Muscle of leg (tissue), 16 donors: ENCODE measurements at places on chromosomes 4 and X.

GRCh38 chr4:55524844-55525571, 21.7 kb downstream of the CLOCK start:
- peak; percentile 22 for DNase-seq

DNA sequence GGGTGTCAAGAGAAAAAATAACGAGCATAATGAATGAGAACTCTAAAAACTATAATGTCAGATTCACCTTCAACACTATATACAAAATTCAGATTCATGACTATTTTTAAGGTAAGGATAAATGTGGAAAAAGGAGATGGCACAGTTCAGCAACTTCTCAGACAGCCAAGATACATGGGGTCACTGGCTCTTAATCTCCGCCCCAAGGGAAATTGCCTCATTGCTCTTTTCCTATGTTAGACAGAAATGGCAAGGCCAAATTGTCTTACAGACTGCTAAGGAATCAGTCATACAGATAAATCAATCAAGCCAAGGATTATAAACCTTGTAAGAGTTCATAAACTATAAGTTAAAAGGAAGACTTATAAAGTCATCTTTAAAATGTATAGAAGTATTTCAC, 183.4 kb downstream of the OPHN1 start:
- DNase-seq = peak; percentile 44

- DNase-seq = no peak
Observed at GRCh38 chrX:131226591-131226990, 62.5 kb downstream of the IGSF1 start.

GRCh38 chr4:119788349-119789266, 160.0 kb upstream of the PDE5A start:
- DNase-seq = no peak

DNA sequence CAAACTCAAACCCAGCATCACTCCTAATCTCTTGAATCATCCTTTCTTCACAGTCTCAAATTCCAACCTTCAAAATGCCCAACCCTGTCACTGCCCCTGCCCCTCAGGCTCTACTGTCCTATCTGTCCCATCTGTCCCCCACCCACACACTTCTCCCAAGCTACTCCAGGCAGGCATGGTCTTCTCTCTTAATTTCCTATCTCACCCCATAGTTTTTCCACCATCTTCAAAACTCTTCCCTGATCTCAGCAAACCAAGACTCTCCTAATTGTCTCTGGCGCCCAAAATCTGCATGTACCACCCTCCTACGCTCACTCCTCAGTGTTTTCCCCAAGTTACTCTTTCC, 644 bp downstream of the LAMP2 start:
- DNase-seq = no peak

- no peak for DNase-seq
Observed at GRCh38 chr4:85783483-85783882, 308.5 kb downstream of the ARHGAP24 start.

GRCh38 chr4:70654605-70655011, 11.7 kb downstream of the JCHAIN start:
- DNase-seq = no peak

DNA sequence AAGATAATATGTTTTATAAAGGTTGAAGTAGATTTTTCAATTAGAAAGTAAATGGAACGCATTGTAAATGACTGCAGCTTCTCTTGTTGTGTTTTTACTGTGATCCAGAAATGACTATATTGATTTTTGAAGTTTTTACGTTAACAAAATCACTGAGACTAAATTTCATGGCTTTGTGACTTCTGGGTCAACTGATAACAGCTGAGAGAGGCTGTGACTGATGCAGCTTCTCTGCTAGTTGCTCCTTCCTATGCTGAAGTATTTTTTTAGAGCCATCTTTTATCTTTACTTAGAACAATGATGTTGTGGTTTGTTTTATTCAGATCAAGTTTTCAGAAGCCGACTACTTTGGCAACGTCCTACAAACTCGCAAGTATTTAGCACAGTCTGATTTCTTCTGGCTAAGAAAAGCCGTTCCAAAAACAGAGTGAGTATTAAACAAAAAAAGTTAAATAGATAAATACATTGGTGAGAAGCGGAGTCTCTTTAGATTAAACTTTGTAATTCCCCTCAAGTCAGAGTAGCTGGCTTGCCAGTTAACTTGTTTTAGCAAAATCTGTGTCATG, 94.7 kb upstream of the CBLL2 start:
- peak; percentile 30 for DNase-seq

- no peak for DNase-seq
Observed at GRCh38 chr4:69167300-69167699, 47.2 kb downstream of the UGT2B11 start.

- DNase-seq = no peak
Observed at GRCh38 chr4:73408181-73408867, 4.2 kb downstream of the ALB start.

DNA sequence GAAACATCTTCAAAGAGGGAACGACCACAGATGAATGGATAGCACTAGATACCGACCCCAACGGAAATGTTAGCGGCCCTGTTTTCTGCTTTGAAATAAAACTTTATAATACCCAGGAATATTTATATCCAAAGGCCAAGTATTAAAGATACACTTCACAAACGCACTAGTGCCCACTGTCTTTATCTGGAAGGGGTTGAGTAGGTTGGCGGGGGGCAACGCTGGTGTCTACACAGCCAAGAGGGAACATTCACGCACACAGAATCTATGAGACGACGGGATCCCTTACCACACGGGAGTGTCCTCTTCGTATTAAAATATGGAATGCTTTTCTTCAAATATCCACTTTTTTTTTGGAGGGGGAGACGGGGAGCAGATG, 3.3 kb downstream of the HAND2 start:
- DNase-seq = no peak

GRCh38 chrX:25204182-25204581, 188.4 kb upstream of the ARX start:
- DNase-seq = no peak

- DNase-seq = peak; percentile 47
Observed at GRCh38 chrX:150150076-150150779, 211.9 kb upstream of the EOLA2 start.

- no peak for DNase-seq
Observed at GRCh38 chr4:55757356-55757952, 62.1 kb upstream of the EXOC1L start.

DNA sequence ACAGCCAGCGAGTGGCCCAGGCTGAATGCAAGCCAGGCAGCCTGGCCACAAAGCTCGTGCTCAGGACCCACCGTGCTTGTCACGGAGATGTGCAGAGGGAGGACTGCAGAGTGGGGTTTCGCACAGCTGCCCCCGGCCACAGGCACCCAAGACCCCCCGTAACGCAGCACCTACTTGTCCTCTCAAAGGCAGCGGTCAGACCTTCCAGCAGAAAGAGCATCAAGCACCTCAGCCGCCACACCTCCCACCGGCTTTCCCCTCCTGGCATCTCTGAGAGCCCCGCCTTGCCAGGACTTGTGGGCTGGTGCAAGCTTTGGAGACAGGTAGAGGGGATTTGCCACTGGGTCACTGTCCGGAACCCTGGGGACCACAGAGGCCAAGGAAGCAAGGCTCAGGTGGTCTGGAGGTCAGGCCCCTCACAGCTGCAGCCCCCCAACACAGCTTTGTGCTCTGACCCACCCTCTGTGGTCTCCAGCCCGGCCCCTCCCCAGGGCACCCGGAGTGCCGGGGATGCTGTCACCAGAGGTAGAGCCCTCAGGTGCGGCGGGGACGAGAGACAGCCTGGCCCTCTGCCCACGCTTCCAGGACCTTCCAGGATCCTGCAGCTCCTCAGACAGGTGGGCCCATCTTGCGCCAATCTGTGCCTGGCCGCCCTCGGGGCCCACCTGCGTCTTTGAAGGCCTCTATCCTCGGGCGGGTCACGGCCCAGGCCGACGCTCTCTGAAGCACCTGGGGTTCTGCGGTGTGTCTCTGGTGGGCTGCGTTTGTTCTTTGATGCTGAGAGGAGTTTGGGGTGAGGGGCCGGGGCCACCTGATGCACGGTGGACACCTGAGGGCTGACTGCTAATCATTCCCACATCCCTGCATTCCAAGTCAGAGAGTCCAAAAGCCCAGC, 34.4 kb upstream of the HMX1 start:
- no peak for DNase-seq

DNA sequence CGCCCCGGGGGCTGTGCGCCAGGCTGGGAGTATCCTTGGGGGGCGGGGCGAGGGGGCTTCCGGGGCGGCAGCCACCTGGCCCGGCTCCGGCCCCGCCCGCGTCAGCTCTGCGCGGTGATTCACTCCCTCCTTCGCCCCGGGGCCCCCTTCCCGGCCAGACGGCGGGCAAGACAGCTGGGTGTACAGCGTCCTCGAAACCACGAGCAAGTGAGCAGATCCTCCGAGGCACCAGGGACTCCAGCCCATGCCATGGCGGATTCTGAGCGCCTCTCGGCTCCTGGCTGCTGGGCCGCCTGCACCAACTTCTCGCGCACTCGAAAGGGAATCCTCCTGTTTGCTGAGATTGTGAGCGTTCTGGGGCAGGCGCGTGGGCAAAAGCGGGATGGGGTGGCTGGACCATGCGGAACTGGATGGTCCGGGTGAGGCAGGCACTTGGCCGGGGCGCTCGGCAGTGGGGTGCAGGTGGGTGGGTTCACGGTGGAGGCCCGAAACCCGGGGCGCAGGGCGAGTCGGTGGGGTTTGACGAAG, at the start of gene PLP2:
TSS of gene PLP2 (plus strand) at position 147 of the 528 bp plus-strand sequence. CDS start at position 250, 103 bp downstream.
- DNase-seq = peak; percentile 51
